Skeletal muscle tissue (tissue), 5 donors: ENCODE measurements at places on chromosomes 6 and 20. TPM values are rescaled to one million over a fixed set of nuclear protein-coding genes. Genes with fewer than 3 reads are reported as not detected.

The SIM1 gene
- total RNA-seq, result 1.6 TPM

The ACTL10 gene
- 1.0 TPM for total RNA-seq

The C6orf58 gene
- total RNA-seq, result not detected

The MYT1 gene
- not detected for total RNA-seq

The TUBB1 gene
- 1.0 TPM for total RNA-seq

The GLP1R gene
- total RNA-seq, result not detected

The LAMA5 gene
- total RNA-seq, result 14.1 TPM

The LST1 gene
- total RNA-seq, result 3.7 TPM

The ETV7 gene
- not detected for total RNA-seq

The DDO gene
- 4.7 TPM for total RNA-seq

The EGFL8 gene
- 14.6 TPM for total RNA-seq

The EDN1 gene
- 6.8 TPM for total RNA-seq

The HSPA1A gene
- total RNA-seq, result 133 TPM

The RAD21L1 gene
- not detected for total RNA-seq

The BPIFB1 gene
- not detected for total RNA-seq

The STMND1 gene
- not detected for total RNA-seq

The CALHM4 gene
- total RNA-seq, result not detected

The IP6K3 gene
- 13.6 TPM for total RNA-seq

The TGM6 gene
- not detected for total RNA-seq

The TRMT6 gene
- total RNA-seq, result 6.8 TPM

The ADGRG6 gene
- total RNA-seq, result 26.1 TPM

The PI3 gene
- total RNA-seq, result not detected

The F13A1 gene
- total RNA-seq, result 160 TPM

The PRDM13 gene
- total RNA-seq, result not detected

The GRM1 gene
- total RNA-seq, result under 0.01 TPM

The TDRD6 gene
- 0.52 TPM for total RNA-seq

The MLIP gene
- 27.7 TPM for total RNA-seq

The SLC23A2 gene
- 8.4 TPM for total RNA-seq

The NKX2-2 gene
- not detected for total RNA-seq

The PNLDC1 gene
- total RNA-seq, result not detected

The FOXO3 gene
- total RNA-seq, result 30.8 TPM

The GPX5 gene
- not detected for total RNA-seq

The CTAGE9 gene
- not detected for total RNA-seq

The HLA-DQA2 gene
- total RNA-seq, result not detected

The OR12D3 gene
- not detected for total RNA-seq

The SRPK1 gene
- 15.1 TPM for total RNA-seq

The C6orf163 gene
- total RNA-seq, result 4.2 TPM

The HDAC2 gene
- 64.2 TPM for total RNA-seq

The BMP6 gene
- 2.1 TPM for total RNA-seq

The BCAS1 gene
- 2.1 TPM for total RNA-seq

The WFDC5 gene
- not detected for total RNA-seq

The CLDN20 gene
- total RNA-seq, result not detected

The TRDN gene
- total RNA-seq, result 73.1 TPM

The REM1 gene
- total RNA-seq, result 4.7 TPM

The MED23 gene
- total RNA-seq, result 35.0 TPM

The DEFB124 gene
- not detected for total RNA-seq

The SAPCD1 gene
- total RNA-seq, result 1.0 TPM

The LAMA2 gene
- 187 TPM for total RNA-seq

The RGS17 gene
- under 0.01 TPM for total RNA-seq

The SLC22A2 gene
- not detected for total RNA-seq
